ENCODE measurements at places on chromosomes 11 and 22.
A peak's percentile ranks its signal among the peaks of the same experiment; 100 is the strongest.

DNA sequence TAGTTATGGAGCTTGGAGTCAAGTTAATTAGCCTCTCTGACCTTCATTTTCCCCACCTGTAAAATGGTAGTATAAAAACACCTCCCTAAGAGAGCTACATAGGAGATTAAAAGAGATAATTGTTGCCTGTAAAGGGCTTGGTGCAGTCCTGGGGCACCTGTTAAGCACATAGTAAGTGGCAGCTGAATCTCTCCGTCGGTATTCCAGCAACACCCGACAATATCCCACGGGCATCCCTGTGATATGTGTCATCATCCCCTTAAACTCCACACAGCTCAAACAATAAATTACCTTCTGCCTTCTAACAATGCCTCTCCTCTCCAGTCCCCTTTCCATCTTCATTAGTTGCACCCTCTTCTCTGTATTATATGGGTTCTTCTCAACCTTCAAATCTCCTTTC is 121.5 kb downstream of the C11orf91 start:
- no peak for DNase-seq

DNA sequence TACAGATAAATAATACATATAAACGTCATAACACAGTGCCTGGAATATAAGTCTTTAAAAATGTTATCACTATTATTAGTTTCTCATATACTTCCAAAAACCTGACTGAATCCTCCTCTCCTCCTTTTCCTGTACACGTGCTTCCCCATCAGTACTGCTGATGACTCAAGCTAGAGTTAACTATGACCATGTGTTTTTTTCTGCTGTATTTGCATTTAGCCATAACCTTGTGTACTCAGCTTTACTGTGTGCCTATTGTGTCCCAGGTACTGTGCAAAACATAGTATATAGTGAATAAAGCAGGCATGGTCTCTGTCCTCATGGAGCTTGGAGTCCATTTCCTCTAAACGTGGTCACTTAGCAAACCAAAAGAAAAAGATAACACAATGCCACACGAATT is 56.5 kb upstream of the ARHGAP32 start:
- DNase-seq: no peak

DNA sequence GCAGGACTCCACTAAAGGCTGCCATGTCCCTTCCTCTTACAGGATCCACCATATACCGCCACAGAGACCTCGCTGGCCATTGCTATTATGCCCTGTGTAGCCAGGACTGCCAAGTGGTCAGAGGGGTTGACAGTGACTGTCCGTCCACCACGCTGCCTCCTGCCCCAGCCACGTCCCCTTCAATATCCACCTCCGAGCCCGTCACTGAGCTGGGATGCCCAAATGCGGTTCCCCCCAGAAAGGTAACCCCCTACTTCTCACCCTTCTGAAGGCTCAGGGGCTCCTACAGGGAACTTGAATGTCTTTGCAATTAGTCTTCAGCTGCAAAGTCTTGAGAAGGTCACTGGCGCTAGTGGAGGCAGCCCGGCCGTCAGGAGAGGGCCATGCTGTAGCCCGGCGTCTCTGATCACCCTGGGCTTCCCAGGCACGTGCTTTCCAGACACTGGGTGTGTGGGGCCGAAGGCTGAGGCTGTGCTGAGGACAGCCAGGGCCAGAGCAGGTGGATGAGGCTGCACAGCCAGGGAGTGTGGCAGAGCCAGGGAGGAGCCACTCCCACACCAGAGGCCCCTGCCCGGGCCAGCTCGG is 30.0 kb upstream of the MUC5B start:
- no peak for DNase-seq

GRCh38 chr11:63404161-63404935 is 34.8 kb downstream of the SLC22A9 start:
- DNase-seq: no peak

DNA sequence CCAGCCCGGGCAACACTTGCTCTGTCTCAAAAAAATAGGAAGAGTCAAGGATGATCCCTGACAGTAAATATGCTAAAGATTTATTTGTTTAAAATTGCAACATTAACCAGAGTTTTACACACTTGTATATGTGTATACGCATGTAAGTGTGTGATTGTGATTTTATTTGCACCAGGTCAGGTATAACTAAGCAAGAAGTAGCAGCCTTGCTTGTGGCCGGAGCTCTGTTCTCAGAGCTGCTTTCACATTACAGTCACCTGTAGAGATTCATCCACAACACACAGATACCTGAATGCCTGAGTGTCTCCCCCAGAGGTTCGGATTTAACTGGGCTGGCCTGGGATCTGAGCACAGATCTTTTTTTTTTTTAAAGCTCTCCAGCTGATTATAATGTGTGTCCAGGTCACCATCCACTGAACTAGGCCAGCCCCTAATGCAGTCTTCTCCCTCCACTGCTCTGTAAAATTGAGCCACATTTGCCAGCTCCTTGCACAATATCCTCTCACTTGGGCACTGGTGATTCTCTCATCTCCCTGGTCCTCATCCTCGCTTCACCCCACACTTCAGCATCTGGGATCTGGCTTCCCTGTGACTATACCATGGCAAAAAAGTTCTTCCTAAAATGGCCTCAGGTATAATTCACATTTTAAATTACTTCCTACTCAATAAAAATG is 48.3 kb downstream of the LIF start:
- DNase-seq: no peak

DNA sequence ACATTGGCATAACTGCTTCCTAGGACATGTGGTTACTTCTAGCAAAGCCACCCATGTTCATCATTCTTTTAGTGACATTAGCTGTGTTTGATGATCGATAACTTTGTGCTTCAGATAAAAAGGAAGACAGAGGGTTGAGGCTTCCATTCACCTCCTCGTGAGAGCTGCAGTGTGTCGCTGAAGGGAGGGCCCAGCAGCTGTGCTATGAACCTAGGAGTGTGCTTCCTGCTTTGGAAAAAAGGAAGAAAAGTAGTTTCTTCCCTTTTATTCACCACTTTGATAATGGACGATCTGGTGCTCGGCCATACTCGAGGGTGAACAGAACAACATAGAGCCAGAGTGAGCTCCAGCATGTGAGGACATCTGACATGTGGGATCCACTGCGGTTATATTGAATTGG is 6.1 kb upstream of the RFPL2 start:
- no peak for DNase-seq

- DNase-seq: peak; percentile 60
These were observed 17.5 kb downstream of the ATG16L2 start for GRCh38 chr11:72831521-72832300.

DNA sequence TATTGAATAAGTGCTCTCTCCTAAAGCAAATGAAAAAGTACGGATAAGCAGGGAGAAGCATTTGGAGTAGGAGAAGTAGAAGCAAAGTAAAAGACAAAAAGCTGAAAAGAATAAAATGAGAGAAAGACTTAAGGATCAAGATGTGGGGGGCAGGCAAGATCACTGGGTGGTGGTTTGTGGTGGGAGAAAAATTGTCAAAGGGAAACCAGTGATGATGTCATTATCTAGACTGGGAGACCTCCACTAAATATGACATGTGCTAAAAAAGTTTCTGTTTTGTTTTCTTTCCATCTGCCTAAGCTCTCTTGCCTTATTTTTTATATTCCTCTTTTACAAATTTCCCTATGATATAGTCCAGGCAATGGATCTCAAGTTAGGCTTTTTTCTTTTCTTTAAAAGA is 14.8 kb upstream of the MAML2 start:
- DNase-seq: no peak

- DNase-seq: no peak
These were observed 16.7 kb downstream of the INCENP start for GRCh38 chr11:62140304-62141110.

DNA sequence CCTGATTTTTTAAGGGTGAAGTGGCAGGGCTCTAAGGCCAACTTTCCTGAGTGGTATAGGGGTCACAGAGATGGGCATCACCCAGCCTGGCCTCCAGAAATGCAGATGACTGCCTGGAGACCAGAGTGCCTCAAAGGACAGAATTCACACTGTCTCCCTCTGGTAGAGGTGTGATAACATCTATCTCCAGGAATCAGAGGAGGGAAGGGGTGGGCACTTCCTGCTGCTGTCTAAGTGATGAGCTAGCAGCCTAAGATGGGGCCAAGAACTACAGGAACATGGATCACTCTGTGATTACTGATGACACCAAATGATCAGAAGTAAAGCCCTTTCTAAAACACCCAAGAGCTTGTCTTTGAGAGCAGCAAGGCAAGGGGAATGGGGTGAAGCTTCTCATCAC is 61.9 kb downstream of the C11orf58 start:
- no peak for DNase-seq

GRCh38 chr11:43941257-43941994 is 1.0 kb upstream of the C11orf96 start:
- no peak for DNase-seq

DNA sequence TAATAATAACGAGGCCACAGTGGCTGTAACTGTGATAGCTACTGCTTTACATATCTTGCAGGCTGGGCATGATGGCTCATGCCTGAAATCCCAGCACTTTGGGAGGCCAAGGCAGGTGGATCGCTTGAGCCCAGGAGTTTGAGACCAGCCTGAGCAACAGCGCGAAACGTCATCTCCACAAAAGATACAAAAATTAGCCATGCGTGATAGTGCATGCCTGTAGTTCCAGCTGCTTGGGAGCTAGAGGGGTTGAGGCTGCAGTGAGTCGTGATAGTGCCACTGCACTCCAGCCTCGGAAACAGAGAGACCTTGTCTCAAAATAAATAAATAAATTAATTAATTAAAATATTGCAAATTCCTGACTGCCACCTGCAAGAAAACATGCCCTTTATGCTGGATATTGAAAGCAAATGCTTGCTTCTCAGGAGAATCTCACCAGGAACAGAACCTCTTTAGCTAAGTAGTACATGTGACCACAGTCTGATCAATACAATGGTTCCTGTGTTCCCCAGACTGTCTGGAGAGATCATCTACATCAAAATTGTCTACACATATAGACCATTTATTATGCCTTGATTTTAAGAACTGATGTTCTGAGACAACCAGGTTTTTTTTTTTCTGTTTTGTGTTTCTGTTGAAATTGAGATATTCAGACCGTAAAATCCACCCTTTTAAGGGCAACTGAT is 6.3 kb downstream of the ZBTB3 start:
- DNase-seq: no peak

- no peak for DNase-seq
These were observed 24.6 kb downstream of the TRMU start for GRCh38 chr22:46360097-46360496.

- no peak for DNase-seq
These were observed 41.2 kb upstream of the MICAL2 start for GRCh38 chr11:12069066-12069676.

- DNase-seq: no peak
These were observed 12.2 kb upstream of the MMP12 start for GRCh38 chr11:102886999-102887398.

GRCh38 chr22:24086310-24086709 is 75.2 kb downstream of the CABIN1 start:
- DNase-seq: no peak
